CD4-positive, alpha-beta T cell (primary cell): ENCODE measurements at places on chromosomes 13 and 19.

DNA sequence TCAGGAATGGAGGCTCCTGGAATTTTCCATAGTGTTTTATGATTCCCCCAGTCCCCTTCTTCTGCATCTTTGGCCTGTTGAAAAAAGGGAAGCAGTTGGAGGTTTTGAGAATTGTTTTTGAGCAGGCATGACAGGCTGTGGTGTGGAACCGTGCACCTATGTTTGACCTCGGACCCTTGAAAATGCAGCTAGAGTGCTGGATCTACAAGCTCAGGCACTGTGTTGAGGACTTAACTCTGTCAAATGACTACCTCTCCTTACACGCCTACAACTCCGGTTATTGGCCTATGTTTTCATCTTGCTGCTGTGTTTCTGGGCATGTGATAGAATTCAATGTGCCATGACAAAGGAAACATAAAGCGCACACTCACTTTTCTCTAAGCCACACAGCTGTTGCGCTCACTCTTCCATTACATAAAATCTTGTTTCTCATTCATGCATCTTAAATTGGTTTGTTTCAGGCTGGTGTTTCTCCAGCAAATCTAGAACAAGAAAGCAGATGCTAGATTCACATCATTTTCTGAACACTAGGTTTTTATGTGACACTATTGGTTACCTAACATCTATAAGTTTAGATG is 616.6 kb downstream of the FGF9 start:
- no peak overlapping the region for H3K27ac ChIP-seq
- H3K4me3 ChIP-seq: no peak overlapping the region
- DNase-seq: no peak
- H3K36me3 ChIP-seq: no peaks in the 10 kb centered on the region
- no peaks in the 10 kb centered on the region for H3K4me1 ChIP-seq
- no peaks in the 10 kb centered on the region for H3K27me3 ChIP-seq

- peak; percentile 34 for DNase-seq
- peak within 1 kb of the TSS; percentile 94 for H3K4me3 ChIP-seq
- H3K4me1 ChIP-seq: peaks cover 53% of the 10 kb centered on the region
- H3K27me3 ChIP-seq: no peaks in the 10 kb centered on the region
Measured at GRCh38 chr19:10339380-10339960, at the start of gene ICAM3. TSS of gene ICAM3 (minus strand) at chr19:10339624. CDS start at chr19:10339614, 10 bp downstream.

DNA sequence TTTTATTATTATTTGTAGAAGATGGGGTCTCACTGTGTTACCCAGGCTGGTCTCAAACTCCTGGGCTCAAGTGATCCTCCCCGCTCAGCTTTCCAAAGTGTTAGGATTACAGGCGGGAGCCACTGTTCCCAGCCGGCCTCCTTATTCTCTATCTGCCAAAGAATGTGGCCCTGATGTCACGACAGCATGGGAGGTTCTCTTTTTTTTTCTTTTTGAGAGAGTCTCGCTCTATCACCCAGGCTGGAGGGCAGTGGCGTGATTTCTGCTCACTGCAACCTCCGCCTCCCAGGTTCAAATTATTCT is 23.5 kb downstream of the CARM1 start:
- DNase-seq: no peak
- no peak overlapping the region for H3K27ac ChIP-seq
- H3K4me3 ChIP-seq: no peak overlapping the region

- H3K27me3 ChIP-seq: no peaks in the 10 kb centered on the region
- peaks cover 14% of the 10 kb centered on the region for H3K4me1 ChIP-seq
- no peak for DNase-seq
- no peak overlapping the region for H3K4me3 ChIP-seq
Measured at GRCh38 chr19:37221136-37221535, 3.1 kb downstream of the ZNF383 start.

- peaks cover 30% of the 10 kb centered on the region for H3K4me1 ChIP-seq
- H3K36me3 ChIP-seq: peaks cover 12% of the 10 kb centered on the region
- H3K4me3 ChIP-seq: no peak overlapping the region
- no peak overlapping the region for H3K27ac ChIP-seq
Measured at GRCh38 chr19:14492756-14493337, 3.1 kb downstream of the GIPC1 start.

DNA sequence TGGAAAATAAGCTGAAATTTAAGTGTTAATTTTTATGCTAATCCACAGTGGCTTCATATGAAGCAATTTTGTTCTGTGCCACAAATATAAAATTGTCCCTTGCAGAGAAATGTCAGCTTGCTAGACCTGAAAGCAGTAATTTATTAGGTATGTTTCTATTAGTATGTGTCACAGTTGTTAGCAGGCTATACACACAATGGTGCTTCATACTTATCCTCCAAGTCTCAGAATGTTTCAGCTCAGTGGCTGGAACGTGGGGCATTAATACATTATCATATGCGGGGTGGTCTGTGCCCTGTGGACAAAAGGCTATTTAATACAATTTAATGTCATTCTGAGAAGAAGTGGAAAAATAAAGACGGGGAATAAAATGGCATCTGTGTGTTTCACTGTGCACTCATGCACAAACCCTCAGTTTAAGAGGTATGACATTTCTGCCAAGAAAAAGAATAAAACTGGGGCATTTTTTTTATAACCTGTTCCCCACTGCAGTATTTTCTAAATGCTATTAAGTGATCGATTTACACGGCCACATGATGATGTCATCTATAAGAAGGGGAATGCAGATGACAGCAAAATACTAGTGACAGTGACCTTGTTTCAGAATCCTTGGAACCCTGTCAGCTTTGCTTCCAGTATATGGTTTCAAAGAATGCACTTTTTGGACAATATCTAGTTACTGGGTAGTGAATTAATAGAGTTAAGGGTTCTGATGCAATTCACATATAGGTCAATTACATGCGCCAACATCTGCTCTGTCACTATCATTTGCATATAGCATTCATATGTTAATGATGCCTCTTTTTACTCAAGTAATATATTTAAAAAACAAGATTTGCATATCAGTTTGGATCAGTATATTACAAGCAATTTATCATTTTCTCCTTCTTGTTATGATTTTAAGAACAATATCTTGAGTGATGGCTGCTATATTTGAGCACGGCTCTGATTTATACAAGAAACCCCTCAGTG is 21.2 kb upstream of the ZNF536 start:
- no peak overlapping the region for H3K4me3 ChIP-seq
- H3K36me3 ChIP-seq: no peaks in the 10 kb centered on the region
- H3K27me3 ChIP-seq: no peaks in the 10 kb centered on the region
- no peak overlapping the region for H3K27ac ChIP-seq
- no peaks in the 10 kb centered on the region for H3K4me1 ChIP-seq
- DNase-seq: no peak

DNA sequence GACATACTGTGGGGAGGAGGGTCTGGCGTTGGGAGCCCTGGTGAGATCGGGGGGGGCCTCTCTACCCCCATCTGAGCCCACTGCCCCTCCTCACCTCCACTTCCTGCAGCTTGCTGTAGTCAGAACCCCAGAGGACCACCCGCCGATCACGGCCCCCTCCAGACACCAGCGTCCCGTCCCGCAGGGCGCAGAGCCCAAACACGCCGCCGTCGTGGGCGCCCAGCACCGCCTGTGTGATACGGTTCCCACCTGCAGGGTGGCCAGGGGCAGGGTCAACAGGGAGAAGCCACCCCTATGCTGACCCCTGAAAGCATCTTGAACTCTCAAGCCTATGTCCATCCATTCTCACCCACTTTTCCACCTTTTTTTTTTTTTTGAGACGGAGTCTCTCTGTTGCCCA is 17.8 kb downstream of the EML2 start:
- H3K36me3 ChIP-seq: peaks cover 60% of the 10 kb centered on the region
- no peak overlapping the region for H3K4me3 ChIP-seq
- H3K27me3 ChIP-seq: no peaks in the 10 kb centered on the region
- DNase-seq: no peak

- H3K36me3 ChIP-seq: no peaks in the 10 kb centered on the region
- no peaks in the 10 kb centered on the region for H3K4me1 ChIP-seq
- H3K27me3 ChIP-seq: no peaks in the 10 kb centered on the region
- no peak for DNase-seq
- no peak overlapping the region for H3K4me3 ChIP-seq
Measured at GRCh38 chr13:66461021-66461420, 769.1 kb downstream of the PCDH9 start.

GRCh38 chr13:26749285-26749684 is 11.3 kb downstream of the GPR12 start:
- H3K27ac ChIP-seq: no peak overlapping the region
- H3K4me1 ChIP-seq: no peaks in the 10 kb centered on the region
- no peak for DNase-seq
- H3K36me3 ChIP-seq: no peaks in the 10 kb centered on the region
- no peaks in the 10 kb centered on the region for H3K27me3 ChIP-seq
- no peak overlapping the region for H3K4me3 ChIP-seq

DNA sequence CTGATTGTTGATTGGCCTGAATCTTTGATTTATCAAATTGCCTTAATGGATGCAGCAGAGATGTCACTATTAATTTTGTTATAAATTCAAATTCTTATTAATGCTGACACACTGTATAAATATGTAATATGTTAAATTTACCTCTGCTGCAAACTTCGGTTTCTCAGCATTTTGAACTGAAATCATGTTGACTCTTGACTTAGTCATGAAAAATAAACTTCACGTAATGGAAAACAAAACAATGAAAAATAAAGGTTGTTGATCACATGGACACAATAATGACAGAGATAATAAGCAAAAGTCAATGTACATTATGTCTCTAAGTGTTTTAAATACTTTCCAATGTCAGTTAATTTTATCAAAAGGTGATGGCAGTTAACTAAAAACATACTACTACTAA is 827.6 kb downstream of the PCDH9 start:
- H3K27me3 ChIP-seq: no peaks in the 10 kb centered on the region
- DNase-seq: no peak
- no peak overlapping the region for H3K27ac ChIP-seq
- no peaks in the 10 kb centered on the region for H3K4me1 ChIP-seq
- no peak overlapping the region for H3K4me3 ChIP-seq

DNA sequence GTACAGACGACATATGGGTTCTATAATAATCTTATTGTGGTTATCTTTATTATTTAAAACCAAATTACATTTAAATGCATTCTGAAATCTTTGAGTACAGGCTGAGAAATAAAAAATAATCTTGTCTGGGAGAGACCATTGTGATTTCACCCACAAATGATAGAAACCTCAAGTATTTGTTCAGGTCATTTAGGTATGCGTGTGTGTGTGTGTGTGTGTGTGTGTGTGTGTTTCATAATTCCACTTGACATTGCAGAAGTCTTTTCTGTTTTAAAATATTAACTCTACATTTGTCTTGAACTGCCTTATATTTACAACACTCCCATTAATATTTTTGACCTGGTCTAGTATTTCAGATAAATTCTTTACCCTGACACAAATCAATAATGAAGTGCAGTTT is 126.9 kb downstream of the SPRY2 start:
- no peak overlapping the region for H3K27ac ChIP-seq
- DNase-seq: no peak
- no peak overlapping the region for H3K4me3 ChIP-seq
- no peaks in the 10 kb centered on the region for H3K27me3 ChIP-seq

DNA sequence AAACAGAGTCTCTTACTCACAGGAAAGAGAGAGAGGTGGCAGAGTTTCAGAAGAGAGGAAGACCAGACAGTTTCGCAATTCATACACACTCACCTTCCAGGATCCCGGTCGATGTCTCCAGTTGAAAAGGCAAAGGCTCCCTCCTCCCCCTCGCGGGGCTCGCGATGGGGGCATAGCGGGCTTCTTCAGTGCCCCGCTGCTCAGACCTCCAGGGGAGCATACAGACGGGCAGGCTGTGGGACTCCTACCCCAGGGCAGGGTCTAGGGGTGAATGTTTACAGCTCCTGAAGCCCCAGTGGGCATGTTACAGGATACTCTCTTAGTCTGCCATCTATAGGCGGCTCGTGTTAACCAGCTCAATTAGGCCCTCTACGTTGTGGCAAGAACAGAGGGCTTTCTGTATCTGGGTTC is 139.2 kb downstream of the SLITRK5 start:
- no peak overlapping the region for H3K4me3 ChIP-seq
- no peaks in the 10 kb centered on the region for H3K27me3 ChIP-seq
- H3K27ac ChIP-seq: no peak overlapping the region
- no peaks in the 10 kb centered on the region for H3K4me1 ChIP-seq

GRCh38 chr13:49733181-49733951 is 42.1 kb upstream of the EBPL start:
- H3K4me3 ChIP-seq: no peak overlapping the region
- no peaks in the 10 kb centered on the region for H3K4me1 ChIP-seq
- no peak for DNase-seq
- peaks cover 6% of the 10 kb centered on the region for H3K36me3 ChIP-seq
- no peaks in the 10 kb centered on the region for H3K27me3 ChIP-seq

GRCh38 chr13:72970956-72971355 is 87.8 kb upstream of the KLF5 start:
- no peak overlapping the region for H3K27ac ChIP-seq
- H3K27me3 ChIP-seq: no peaks in the 10 kb centered on the region
- H3K4me3 ChIP-seq: no peak overlapping the region
- no peak for DNase-seq
- H3K4me1 ChIP-seq: no peaks in the 10 kb centered on the region

DNA sequence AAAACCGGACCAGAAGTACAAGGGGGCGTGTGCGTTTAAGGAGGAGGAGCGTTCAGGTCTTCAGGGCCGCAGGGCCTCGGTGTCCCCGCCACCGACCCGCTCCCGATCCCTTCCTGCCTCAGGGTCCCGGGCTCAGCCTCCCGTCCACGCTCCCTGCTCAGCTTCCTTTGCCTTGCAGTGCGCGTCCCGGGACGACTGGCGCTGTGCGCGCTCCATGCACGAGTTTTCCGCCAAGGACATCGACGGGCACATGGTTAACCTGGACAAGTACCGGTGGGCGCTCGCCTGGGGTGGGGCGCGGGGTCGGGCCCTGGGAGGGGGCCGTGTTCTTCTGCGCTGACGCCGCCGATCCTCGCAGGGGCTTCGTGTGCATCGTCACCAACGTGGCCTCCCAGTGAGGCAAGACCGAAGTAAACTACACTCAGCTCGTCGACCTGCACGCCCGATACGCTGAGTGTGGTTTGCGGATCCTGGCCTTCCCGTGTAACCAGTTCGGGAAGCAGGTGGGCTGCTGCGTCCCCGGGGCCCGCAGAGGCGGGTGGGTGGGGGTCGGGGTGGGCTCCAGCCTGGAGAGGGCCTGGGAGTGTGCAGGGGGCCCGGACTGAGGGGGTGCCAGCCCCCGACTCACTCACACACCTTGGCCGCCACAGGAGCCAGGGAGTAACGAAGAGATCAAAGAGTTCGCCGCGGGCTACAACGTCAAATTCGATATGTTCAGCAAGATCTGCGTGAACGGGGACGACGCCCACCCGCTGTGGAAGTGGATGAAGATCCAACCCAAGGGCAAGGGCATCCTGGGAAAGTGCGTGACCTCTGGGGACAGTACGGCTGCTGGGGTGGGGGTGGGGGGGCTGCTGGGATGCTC is 1.4 kb downstream of the GPX4 start:
- DNase-seq: no peak
- H3K4me1 ChIP-seq: peaks cover 50% of the 10 kb centered on the region
- H3K36me3 ChIP-seq: peaks cover 35% of the 10 kb centered on the region
- peak overlapping the region; percentile 96 for H3K27ac ChIP-seq
- peak overlapping the region; percentile 76 for H3K4me3 ChIP-seq
- H3K27me3 ChIP-seq: no peaks in the 10 kb centered on the region
